Mesenchymal stem cell (in vitro differentiated cells and primary cell): ENCODE measurements at places on chromosomes 6 and 20.
A peak's percentile ranks its signal among the peaks of the same experiment; 100 is the strongest.

DNA sequence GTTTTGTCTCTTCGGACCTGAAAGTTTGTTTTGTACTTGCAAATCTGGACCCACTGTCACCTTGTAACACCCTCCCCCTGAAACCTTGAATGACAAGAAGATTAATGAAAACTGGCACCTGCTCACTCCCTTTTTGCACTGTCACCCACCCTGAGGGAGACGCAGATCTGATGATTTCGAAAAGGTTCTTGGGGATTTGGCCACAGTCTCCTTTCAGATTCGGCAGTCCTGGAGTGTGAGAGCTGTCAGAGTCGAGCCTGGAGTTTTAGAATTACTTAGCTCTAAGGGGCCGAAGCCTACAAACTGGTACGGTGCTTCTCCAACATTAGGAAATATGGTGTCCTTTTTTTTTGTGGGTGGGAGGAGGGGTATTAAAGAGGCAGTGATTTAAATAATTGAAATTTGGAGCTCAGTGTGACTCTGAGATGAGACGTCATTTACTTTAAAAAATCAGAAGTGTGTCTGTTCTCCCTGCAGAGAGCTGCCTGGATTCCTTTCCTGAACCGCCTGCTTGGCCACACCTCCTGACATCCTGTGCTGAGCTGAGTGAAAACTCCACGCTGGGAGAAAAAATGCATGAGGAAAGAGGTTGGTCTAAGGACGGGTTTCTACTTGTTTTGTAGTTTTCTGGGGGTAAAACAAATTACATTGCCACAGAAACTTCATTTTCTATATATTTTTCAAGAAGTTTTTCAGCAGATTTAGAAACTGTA is 447.0 kb upstream of the CDH4 start:
- no peak for DNase-seq

GRCh38 chr6:6793388-6794250 is 205.1 kb downstream of the LY86 start:
- DNase-seq: peak; percentile 52

DNA sequence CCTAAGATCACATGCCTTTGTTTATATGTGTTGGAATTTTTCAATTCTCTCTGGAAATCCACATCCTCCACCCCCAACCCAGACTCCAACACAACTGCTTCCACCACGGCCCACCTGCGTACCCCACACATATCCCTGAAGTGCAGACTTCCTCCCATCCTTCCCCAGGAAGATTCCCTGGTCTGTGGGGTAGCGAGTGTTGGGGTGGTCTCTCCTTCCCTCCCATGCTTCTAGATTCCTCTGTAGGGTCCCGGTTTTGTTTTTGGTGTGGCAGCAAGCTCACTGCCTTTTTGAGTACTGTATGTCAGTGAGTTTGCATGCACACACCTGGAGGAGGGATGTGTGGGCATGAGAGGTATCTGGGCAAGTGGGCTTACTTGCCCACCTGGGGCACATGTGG is 127.6 kb downstream of the MRPL14 start:
- no peak for DNase-seq

GRCh38 chr6:49784272-49784671 is 2.8 kb downstream of the PGK2 start:
- no peak for DNase-seq

DNA sequence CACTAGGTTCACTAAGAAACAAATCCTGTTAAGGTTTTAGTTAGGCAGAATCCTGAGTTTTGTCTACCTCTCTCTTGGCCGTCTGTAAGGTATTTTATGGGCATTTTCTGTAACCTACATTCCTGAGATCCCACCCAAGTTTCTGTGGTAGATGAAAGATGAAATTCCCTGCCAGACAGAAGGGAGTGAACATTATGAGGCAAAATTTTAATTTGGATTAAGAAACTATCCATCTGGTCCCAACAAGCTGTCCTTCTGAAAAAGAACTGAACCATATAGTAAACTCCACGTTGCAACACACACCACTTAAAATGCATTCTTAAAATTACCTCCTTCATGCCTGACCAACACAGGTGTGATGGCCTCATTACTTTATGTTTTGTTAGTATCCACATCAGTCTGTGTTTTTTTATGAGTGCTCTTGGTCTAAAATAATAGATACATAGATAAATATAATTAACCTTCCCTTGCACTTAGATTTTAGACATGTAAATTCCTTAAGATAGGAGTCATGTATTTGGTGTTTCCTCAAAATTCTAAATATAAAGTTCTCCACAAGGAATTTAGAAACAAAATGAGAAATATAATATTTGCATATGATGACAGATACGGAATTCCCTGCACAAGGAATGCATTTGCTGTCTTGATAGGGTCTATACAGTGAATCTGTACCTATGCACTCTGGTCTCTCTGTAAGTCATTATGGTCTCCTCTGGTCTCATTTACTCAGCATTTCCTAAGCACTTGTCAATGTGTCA is 86.5 kb downstream of the CHD6 start:
- DNase-seq: no peak

DNA sequence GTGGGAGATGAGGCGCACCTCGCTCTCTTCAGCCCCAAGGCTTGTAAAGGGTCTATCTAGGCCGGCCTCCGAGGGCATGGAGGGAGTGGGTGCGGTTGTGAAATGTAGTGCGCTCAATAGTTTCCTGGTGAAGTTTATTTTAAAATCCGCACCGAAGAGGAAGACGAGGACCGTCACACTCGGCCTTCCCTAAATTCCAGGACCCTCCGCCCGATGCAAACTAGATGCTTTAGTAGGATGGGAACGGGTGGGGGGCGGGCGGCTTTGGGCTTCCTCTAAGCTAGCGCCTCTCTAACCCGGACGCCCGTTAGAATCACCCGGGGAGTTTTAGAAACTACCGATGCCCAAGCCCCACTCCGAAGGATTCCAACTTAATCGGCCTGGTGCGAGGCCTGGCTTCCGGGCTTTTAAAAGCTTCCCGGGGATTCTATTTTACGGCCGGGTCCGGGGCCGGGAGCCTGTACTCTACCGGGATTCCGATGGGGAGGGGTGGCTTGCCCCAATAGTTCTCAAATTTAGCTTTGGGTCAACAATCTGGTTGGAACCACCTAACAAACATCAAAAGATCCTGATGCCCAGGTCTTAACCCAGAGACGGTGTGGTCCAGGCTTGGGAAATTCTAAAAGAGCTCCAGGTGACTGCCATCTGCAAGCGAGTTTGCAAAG is 548 bp upstream of the BCAS4 start:
- no peak for DNase-seq

DNA sequence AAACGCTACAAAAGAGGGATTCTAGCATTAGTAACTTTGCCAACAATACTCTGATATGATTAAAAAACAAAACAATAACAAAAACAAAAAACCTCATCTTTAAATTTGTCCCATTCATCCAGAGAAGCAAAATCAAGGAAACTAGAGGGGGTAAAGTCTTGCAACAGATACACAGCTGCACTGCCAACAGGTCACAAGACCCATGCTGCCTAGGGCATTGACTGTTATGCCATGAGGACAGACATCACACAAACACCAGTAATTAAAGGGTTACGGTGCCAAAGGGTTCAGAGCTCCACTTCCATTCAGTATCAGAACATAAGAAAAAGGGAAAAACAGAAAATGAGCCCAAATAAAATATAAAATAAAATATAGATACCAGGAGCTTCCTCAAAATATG is 1.6 kb downstream of the TBC1D20 start:
- peak; percentile 28 for DNase-seq

DNA sequence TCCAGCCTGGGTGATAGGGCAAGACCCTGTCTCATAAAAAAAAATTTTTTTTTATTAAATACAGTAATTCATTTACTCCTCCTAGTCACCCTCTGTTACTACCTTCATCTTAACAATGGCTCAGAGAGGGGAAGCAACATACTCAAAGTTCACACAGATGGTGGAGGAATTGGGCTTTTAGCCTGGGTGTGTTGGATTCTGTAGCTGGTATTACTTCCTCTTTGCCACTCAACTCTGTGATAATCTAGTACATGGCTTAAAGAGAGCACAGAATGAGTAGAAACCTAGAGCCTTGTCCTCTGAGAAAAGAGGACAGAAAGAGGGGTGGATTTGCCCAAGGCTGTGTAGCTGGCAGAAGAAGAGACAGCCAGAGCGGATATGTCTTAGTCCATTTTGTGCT is 96.6 kb downstream of the DLGAP4 start:
- no peak for DNase-seq

GRCh38 chr20:41320976-41321375 is 3.4 kb upstream of the ZHX3 start:
- DNase-seq: no peak

- DNase-seq: no peak
Observed at GRCh38 chr20:53698371-53698978, 104.8 kb upstream of the ZNF217 start.

- DNase-seq: peak; percentile 66
Observed at GRCh38 chr6:31441365-31442267, 38.2 kb downstream of the MICA start.

- no peak for DNase-seq
Observed at GRCh38 chr6:33171880-33172687, 20.2 kb downstream of the COL11A2 start.

DNA sequence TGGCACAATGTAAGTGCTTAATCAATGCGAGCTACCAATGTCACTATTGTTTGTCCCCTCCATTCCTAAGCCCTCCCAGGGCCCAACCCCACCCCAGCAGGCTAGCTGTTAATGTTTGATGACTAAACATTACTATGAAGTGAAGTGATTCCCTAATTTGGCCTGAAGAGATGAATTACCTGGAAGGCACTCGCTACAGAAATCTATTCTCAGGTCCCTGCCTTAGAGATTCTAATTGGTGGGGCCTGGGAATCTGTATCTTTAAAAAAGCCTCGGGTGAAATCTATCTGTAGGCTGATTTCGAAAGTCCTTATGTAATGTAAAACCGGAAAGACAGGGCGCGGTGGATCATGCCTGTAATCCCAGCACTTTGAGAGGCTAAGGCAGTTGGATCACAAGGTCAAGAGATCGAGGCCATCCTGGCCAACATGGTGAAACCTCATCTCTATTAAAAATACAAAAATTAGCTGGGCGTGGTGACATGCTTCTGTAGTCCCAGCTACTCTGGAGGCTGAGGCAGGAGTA is 16.9 kb upstream of the SNAI1 start:
- DNase-seq: no peak

DNA sequence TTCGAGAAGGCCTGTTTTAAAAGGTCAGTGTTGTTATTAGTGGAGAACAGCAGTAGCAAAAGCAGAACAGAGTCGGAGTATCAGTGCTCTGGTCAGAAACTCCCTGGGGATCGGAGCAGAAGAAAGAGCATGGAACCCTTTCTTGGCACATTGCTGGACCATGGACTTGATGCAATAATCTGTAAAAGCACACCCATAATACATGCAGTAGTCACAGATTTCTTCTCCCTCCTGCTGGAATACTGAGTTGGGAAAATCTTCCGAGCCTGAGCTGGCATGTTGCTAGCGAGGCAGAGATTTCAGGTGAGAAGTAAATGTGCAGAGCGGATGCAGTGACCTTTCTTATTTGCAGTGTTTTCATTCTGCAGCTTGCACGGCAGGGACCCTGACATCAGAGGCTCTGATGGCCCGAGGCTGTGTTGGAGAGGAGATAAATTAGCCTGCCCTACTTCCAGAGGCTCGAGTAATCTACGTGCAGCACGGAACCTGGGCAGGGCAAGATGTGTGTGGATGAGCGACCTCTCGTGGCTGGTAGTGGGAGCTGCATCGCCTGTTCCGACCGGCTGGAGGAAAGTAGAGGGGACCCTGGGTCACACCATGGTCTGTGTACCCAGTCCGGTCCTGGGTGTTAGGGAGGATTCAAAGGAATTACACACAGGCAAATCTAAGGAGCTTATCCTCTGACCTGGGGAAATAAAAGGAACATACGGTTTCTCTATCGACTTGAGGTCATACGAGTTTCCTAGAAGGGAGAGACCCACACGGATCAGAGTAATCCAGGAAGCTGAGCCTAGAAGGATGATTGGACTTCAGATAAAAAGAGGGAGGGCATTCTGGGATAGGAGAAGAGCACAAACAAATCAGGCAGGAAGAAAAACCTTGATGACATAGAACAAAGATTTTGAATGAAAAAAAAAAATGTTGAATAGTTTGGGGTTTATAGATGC is 137.0 kb upstream of the STMND1 start:
- DNase-seq: peak; percentile 78

DNA sequence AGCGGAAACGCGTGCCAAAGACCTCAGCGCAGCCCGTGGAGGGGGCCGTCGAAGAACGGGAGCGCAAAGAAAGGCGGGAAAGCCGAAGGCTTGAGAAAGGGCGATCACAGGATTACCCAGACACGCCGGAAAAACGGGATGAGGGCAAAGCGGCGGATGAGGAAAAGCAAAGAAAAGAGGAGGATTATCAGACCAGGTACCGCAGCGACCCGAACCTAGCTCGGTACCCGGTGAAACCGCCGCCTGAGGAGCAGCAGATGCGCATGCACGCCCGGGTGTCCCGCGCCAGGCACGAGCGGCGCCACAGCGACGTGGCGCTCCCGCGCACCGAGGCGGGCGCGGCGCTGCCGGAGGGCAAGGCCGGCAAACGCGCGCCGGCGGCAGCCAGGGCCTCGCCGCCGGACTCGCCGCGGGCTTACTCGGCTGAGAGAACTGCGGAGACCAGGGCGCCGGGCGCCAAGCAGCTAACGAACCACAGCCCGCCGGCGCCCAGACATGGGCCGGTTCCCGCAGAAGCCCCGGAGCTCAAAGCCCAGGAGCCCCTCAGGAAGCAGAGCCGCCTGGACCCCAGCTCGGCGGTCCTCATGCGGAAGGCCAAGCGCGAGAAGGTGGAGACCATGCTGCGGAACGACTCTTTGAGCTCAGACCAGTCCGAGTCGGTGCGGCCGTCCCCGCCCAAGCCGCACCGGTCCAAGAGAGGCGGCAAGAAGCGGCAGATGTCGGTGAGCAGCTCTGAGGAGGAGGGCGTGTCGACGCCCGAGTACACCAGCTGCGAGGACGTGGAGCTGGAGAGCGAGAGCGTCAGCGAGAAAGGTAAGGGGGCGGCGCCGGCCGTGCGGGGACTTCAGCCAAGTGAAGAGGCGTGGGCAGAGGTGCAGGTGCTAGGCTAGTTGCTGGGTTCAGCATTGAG is 296.2 kb downstream of the RIMS1 start:
- peak; percentile 33 for DNase-seq

DNA sequence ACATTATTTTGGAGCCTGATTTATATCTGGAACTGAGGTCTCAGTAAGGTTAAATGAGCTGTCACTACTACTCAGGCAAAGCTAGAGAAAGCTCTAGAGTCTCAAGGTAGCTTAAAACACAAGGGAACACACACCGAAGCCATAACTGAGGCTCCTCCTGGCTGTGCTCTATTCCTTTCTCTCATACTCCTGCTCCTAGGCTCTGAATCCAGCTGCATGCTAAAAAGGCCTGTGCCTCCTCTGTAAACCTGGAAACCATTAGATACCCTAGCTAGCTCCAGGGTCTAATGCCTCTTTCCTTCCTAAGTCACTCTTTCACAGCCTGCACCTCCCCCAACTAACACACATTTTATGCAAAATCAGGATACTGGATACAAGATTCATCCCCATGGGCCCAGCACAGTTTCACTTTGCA is 17.1 kb downstream of the RIPOR2 start:
- no peak for DNase-seq

GRCh38 chr6:166025149-166025898 is 142.3 kb downstream of the TBXT start:
- peak; percentile 72 for DNase-seq
